ENCODE measurements at places on chromosomes 11 and 22.

- peak; percentile 72 for DNase-seq
Observed at GRCh38 chr11:34492806-34493414, 20.7 kb downstream of the ELF5 start.

GRCh38 chr11:119120639-119121007 lies 757 bp upstream of the HINFP start:
- peak; percentile 46 for DNase-seq

DNA sequence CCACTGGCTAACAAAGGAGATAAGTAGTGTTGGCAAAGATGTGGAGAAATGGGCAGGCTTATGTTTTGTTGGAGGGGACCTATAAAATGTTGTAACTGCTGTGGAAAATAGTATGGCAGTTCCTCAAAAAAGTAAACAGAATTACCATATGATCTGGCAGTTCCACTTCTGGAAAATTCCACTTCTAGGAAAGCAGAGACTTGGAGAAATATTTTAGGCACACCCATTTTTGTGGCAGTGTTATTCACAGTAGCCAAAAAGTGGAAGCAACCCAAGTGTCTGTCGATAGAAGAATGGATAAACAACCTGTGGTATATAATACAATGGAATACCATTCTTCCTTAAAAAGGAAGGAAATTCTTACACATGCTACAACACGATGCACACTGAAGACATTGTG lies 57.0 kb upstream of the ADORA2A start:
- DNase-seq = no peak

DNA sequence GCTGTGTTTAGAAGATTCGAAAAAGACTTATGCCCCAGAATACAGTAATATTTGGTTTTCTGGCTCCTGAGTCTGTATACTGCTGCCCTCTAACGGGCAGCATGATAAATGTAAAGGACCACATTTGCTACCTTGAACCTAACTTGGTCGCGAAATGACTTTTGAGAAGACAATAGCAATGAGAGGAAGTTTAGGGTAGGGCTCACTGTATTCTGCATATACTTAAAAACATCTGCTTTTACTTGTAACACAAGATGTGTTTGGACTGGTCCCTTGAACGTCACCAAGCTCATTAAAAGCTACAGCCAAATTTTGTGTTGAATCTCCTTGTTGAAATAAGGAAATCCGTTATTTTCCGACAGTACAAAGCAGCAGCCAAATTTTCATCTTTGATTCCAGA lies 309.1 kb downstream of the SWAP70 start:
- peak; percentile 72 for DNase-seq

Measured in PC-3 (cell line).